ENCODE measurements at places on chromosomes 4 and X.

- peak; percentile 80 for DNase-seq
These were observed 629.1 kb upstream of the ATOH1 start for GRCh38 chr4:93199492-93199891.

DNA sequence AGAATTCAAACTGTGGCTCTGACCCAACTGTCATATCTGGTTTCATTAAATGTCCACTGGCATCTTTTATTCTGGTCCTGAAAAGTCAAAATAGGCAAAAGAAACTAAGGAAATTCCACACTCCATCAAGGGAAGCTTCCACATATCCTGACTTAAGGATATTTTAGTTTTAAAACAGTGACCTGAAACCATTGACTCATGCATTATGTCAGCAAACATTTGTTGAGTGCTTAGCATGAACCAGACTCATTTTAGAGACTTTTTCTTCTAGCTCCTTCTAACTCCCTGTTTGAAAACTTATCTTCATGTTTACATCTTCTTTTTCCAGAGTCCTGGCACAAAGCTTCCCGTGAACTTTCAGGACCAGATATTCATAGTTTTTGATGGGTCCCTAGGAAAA lies 6.9 kb upstream of the CXCL1 start:
- no peak for DNase-seq

GRCh38 chr4:18691431-18692200 lies 670.1 kb upstream of the LCORL start:
- peak; percentile 48 for DNase-seq

- DNase-seq, result no peak
These were observed 3.7 kb upstream of the NR0B1 start for GRCh38 chrX:30312858-30313257.

- DNase-seq, result no peak
These were observed 1.9 kb downstream of the TACC3 start for GRCh38 chr4:1723131-1723801.

DNA sequence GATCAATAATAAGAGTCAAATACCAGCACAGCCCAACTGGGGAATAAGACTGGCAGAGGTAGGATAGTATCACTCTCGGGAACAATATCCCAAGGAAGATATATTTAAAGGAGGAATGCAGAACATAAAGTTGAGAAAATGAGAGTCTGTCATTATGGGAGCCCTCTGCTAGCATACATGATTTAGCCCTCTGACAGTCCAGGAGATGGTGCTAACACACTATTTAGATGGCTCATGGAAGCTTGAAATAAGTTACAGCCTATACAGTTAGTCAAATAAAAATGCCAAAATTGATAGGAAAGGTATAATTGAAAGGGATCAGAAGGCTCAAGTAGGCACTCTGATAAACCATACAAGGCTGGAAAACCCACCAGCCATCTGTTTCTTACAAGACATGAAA lies 201.0 kb upstream of the NEIL3 start:
- no peak for DNase-seq

DNA sequence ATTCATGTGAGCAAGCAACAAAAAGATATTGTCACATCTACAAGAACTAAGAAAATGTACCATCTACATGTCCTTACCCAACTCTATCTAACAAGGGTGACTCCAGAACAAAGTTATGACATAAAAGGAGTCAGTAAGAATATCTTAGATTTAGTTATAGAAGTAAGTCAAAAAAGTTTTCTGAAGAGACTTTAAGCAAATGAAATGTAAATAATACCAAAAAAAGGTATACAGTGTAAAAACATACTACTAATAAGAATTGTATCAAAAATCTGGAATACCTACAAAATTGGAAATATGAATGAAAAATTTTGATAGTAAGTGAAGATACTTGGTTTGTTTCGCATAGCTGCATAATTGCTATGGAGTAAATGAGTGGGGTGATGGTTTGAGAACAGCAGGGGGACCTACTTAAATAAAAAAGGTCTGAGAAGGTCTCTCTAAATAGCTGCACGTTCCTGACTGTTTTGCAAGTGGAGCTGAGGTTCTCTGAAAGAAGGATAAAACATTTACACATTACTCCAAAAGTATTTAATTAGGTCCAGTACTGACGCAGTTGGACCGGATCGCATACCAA lies 51.0 kb upstream of the ENPP6 start:
- DNase-seq, result no peak

DNA sequence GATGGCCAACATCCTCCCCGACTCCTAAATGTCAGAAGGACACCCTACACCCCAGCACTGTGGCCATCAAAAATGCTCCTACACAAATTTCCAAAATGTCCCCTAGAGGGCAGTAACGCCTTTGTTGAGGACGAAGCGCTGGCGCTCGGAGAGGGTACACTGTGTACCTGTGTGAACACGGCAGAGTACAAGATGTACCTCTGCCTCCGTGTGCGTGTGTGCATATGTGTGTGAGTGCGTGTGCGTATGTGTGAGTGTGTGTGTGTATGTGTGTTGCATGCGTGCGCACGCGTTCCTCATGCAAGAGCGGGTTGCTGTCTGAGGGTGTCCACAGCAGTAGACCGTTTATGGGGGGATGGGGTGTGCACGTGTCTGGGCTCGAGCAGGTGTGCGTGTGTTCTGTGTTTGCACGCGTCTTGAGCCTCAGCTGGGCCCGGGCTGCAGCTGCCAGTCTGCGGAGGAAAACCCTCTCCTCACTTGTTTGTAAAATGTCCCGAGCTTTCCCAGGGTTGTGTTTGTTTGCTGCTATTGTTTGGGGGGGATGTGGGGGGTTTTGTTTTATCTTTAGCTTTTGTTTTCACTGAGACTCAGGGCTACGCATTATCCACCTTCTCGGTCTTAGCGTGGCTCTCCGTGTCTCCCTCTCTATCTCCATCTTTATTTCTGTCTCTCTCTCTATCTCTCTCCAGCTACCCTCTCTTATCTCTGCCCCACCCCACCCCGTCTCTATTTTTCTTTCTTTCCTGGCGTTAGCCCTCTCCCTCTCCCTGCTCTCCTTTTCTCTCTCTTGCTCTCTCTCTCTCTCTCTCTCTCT lies 10.4 kb upstream of the TSPYL2 start:
- DNase-seq, result peak; percentile 55

- DNase-seq, result no peak
These were observed 205.9 kb downstream of the STIM2 start for GRCh38 chr4:27066591-27066990.

DNA sequence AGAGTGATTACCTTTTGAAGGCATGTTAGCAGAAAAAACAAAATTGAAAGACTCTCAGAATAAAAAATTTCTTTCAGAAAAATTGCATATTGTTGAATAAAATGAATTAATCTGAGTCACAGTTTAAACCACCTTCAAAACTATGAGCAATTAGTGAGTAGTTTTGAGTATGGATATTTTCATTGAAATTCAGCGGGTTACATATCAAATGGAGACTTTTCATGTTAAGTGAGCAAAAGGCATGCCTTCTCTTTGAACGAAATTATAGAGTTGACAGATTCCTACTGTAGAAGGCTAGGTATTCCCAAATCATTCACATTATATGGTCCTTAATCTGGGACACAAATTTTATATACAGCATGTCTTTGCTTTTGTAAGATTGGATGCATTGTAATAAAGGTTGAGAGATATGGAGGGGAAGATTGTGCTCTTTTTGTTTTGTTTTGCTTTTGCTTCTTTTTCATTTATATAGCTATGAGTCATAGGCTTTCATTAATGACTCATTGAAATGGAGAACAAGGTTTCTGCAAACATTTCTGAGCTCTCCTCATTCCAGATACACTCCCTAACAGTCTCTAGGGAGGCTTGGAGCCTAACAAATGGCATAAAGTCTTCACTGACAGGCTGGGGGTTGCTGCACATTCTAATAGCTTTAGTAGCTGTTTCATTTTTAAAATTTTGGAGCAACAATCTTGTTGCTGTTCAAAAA lies 21.6 kb downstream of the PCDH18 start:
- peak; percentile 44 for DNase-seq

- no peak for DNase-seq
These were observed 32.0 kb upstream of the BOD1L1 start for GRCh38 chr4:13659341-13660070.

- no peak for DNase-seq
These were observed 3.3 kb upstream of the GPRASP2 start for GRCh38 chrX:102708900-102709299.

- DNase-seq, result no peak
These were observed 51.4 kb upstream of the BCLAF3 start for GRCh38 chrX:20042221-20042620.

DNA sequence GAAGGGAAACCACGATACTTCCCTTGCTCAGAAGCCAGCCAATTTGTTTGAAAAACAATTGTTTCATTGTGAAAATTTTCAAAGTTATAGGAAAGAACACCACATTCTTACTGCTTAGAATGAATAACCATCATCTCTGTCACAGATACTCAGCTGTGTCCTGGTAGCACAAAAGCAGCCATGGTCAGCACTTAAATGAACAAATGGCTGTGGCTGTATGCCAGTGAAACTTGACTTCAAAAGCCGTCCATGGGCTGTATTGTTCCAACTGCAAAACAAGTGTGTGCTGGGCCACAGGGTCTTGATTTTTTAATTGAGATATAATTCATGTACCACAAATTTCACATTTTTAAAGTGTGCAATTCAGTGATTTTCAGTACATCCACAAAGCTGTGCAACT lies 19.6 kb downstream of the NSDHL start:
- no peak for DNase-seq

DNA sequence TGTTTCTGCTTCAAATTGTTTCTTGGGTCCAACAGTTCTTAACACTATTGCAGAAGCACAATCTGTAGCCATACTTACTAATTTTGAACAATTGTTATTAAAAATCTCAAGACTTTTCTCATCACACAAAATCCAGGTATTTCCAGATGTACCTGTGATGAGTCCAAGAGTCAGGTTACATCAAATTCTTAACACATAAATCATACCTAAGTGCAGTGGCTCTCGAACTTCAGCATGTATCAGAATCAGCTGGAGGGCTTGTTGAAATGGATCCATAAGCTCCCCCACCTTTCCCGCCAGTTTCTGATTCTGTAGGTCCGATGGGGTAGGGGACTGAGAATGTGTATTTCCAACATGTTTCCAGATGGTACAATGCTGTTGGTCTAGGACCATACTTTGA lies 10.6 kb downstream of the FAM120C start:
- no peak for DNase-seq

- no peak for DNase-seq
These were observed 109.2 kb downstream of the ARHGAP10 start for GRCh38 chr4:147840838-147841738.

- DNase-seq, result no peak
These were observed 730.7 kb upstream of the SLIT2 start for GRCh38 chr4:19520939-19521520.

GRCh38 chrX:10006770-10007169 lies 39.6 kb downstream of the CLDN34 start:
- no peak for DNase-seq

GRCh38 chrX:120309873-120310705 lies 1.2 kb downstream of the TMEM255A start:
- DNase-seq, result peak; percentile 15

- DNase-seq, result no peak
These were observed 11.8 kb upstream of the ELF2 start for GRCh38 chr4:139188648-139189416.

GRCh38 chrX:44456685-44457084 lies 86.0 kb downstream of the FUNDC1 start:
- no peak for DNase-seq

GRCh38 chr4:1778642-1779392 lies 14.3 kb upstream of the FGFR3 start:
- DNase-seq, result no peak

DNA sequence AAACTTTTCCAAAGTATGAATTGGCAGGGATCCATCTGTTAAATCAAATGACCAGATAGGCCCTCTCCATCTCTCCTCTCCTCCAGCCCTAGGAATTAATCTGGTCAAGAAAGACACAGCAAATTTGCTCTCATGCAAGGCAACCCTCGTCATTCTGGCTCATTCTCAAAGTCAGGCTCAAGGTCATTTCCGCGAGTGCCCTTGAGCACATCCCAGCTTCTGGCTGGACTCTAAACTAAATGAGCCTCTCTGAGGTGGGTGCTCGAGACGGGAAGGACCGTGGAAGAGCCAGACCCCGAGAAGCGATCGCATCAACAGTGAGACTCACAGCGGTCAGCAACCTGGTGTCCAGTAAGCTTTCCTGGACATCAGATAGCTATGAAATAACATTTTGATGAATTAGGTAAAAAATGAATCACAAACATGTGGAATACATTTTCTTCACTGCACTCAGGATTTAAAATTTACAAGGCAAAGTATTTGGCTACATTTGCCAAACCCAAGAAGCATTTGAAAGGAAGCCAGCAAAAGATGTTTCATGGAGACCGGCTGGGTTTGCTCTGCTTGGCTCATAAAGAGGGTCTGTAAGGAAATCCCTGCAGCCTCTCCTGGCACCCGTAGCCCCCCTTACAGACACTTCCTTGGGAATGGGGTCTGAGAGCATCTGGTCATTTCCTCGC lies 121.0 kb downstream of the ENPP6 start:
- no peak for DNase-seq

- DNase-seq, result no peak
These were observed 108.7 kb upstream of the TTC29 start for GRCh38 chr4:147054228-147054872.

DNA sequence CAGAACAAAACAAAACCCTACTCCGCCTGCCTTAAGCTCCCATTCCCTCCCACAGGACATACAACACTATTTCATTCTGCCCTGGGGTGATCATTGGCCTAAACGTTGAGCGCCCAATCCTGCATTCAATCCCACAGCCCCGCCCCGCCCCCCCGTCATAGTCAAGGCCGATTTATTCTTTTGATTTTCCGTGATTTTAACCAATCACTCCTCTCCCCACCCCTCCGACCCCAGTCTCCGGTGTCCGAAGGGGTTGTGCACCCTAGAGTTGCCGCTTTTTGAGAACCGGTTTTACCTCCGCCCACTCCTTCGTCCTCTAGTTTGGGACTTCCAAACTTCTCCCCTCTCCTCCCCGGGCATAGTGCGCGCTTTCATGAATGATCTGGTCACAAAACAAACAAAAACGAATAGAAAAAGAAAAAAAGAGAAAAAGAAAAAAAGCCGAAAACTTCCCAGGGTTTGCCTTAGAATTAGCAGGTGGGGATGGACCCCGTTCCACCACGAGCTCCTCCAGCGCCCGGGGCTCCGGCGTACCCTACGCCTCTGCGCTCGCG lies 446 bp upstream of the UBE2A start:
- DNase-seq, result peak; percentile 20

- DNase-seq, result no peak
These were observed 25.1 kb downstream of the ARL13A start for GRCh38 chrX:100994352-100995281.

DNA sequence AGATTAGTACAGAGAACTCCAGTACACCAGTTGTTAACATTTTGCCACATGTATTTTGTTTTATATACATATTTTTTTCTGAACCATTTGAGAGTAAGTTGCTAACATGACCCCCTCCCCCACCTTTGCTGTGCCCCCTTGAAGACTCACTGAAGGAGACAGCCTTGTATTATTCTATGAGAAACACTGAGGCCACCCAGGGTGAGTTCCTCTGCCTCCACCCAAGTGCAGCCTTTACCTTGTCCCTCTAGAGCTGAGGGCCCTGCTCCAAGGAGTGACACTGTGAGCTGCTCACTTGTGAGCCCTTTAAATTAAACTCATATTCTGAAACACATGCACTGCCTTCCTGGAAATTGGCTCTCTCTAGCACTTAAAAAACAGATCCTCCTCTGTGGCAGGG lies 21.1 kb downstream of the KIT start:
- no peak for DNase-seq

- peak; percentile 49 for DNase-seq
These were observed 34.0 kb upstream of the GYPA start for GRCh38 chr4:144174401-144175067.
